ENCODE measurements at places on chromosomes 1 and 21. TPM values are rescaled to one million over a fixed set of nuclear protein-coding genes. Genes with fewer than 3 reads are reported as not detected.

The NGF gene
- total RNA-seq: not detected

The ENAH gene
- 0.54 TPM for total RNA-seq

The ITGB2 gene
- 169 TPM for total RNA-seq

The CRYAA gene
- not detected for total RNA-seq

The WLS gene
- total RNA-seq: under 0.01 TPM

The SH3BGR gene
- 0.27 TPM for total RNA-seq

The FCGR1A gene
- 6.2 TPM for total RNA-seq

The SMIM1 gene
- 15.6 TPM for total RNA-seq

The CFAP45 gene
- total RNA-seq: 0.81 TPM

The KISS1 gene
- under 0.01 TPM for total RNA-seq

The KCNK1 gene
- total RNA-seq: under 0.01 TPM

All from hematopoietic multipotent progenitor cell (in vitro differentiated cells).